Activated CD4-positive, alpha-beta memory T cell treated with anti-CD3 and anti-CD28 coated beads, Interleukin-2, amount 10 ng/mL, durations not matched to agents 7 days and 5 days (primary cell): ENCODE measurements at places on chromosomes 4 and X.

DNA sequence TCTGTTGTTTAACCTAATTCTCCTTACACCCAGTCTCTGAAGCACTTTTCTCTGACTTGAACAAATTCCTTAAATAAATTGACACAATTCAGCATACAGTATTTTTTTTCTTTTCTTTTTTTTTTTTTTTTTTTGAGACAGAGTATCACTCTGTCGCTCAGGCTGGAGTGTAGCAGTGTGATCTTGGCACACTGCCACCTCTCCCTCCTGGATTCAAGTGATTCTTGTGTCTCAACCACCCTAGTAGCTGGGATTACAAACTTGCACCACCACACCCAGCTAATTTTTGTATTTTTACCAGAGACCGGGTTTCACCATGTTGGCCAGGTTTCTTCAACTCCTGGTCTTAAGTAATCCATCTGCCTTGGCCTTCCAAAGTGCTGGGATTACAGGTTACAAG is 1498.1 kb upstream of the PCDH10 start:
- no peak for DNase-seq

DNA sequence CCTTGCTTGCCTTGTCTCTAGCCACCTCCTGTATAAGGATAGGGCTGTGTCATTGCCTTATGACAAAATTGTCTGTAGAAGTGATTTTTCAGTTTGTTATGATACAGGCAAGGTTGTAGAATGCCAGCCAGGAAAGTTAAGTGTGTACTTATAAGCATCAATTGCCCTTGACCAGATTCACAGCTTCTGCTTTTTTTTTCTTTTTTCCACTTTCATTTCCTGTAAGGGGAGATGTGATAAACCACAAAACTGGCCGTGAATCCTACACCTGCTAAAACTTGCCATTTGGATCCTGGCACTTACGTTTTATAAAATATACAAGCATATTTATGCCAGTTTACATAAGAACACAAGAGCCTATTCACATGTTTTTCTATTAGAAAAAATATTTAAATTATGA is 35.0 kb upstream of the BMPR1B start:
- no peak for DNase-seq

DNA sequence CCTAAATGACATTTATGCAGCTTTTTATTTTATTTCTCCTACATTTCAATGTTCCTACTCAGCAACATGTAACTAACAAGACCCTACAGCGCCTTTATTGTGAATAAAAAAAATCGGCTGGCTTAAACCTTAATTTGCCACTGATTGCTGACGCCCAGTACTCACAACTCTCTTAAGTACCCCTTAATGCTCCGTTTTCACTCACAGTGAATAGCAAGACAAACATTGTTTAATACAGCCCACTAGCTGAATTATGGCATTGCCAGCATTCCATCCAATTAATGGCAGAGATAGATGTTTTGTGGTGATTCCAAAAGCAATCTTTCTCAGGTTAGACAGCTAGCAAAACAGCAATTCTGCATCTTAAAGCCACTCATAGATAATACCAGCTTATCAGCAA is 61.1 kb downstream of the PPARGC1A start:
- DNase-seq: no peak

DNA sequence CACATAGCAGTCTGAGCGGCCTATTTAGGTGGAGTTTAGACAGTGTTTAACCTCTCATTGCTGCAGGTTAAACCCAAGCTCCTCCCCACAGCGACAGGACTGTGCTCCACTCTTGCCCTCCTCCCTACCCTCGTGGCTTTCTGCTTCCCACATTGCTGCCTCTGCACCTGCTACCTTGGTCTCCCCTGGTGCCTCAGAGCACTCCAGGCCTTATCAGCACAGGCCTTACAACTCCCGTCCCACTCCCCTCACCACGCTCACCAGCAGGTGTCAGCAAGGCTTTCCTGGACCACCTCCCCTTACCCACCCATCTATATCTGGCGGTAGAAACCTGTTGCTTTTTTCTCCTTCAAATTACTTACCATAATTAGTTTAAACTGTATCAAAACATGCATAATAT is 18.6 kb downstream of the HELT start:
- DNase-seq: no peak

- DNase-seq: no peak
These were observed 246.2 kb upstream of the PITX2 start for GRCh38 chr4:110869114-110869513.

DNA sequence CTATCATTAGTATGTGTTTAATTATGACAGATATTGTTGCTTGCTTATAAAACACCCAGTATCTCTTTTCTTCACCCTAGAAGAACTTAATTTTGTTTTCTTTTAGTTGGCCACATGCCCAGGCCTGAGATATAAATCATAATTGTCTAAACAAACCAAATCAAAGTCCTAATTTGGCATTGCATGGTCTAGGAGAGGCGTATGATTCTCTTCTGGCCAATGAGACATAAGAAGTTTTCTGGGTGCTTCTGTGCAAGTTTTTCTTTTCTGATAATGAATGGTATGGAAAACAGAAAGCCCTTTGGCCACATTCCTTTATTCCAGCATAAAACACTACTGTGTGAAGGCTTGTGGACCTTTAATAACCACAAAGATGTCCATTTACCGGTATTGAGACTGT is 192.9 kb upstream of the CTSO start:
- DNase-seq: no peak

- no peak for DNase-seq
These were observed 448.3 kb upstream of the SPANXN1 start for GRCh38 chrX:144798972-144799371.

- DNase-seq: no peak
These were observed 28.2 kb downstream of the FGFBP1 start for GRCh38 chr4:15910155-15910940.

- no peak for DNase-seq
These were observed 284.7 kb downstream of the CAMK2D start for GRCh38 chr4:113476800-113477199.

DNA sequence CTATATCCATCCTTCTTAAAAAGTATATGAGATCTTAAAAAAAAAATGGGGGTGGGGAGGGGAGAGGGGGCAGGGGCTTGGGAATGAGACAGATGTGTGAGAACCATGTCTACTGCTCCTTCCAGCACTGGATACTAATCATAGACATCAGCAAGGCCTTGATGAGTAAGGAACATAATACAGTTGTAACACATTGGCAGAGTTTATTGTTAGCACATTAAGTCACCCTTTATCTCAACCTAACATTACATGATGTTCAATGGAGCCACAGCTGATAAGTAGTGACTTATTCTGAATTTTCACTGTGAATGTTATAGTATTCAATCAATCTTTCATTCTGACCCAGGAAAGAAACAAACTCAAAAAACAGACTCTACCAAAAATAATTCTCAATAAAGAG is 47.3 kb upstream of the KCNE5 start:
- DNase-seq: no peak

DNA sequence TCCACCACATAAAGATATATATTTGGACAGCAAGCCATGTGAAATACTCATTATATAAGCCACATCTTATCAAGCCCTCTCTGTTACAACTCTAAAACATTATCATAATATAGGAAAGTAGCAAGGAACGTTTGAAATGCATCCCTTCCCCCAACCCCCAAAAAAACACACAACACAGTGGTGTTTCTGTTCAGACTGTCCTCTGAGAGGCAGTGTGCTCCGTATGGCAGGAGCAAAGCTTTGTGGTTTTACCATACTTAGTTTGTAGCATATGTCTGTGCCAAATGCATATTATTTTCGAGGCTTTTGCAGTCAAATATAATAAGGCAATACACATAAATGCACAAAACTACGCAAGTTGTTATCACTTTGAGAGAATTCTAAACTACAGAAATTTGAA is 194.2 kb downstream of the RAPGEF2 start:
- DNase-seq: no peak

DNA sequence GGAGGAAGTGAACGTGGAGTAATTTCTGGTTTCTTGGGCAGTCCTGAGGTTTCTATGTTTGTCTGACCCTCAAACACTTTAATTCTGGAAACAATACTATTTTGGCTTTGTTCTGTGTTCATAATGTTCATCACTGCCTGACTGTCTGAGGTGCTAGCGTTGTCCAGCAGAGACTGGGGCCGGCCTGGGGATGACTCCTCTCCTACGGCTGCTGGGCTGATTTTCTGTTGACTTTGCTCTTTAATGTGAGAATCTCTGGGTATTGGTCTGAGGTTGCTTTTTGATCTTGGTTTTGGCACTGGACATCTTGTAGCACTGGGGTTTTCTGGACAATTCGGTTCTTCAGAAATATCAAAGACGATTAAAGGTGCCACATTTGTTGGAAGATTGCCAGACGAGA is 75.8 kb downstream of the RPS3A start:
- DNase-seq: no peak

DNA sequence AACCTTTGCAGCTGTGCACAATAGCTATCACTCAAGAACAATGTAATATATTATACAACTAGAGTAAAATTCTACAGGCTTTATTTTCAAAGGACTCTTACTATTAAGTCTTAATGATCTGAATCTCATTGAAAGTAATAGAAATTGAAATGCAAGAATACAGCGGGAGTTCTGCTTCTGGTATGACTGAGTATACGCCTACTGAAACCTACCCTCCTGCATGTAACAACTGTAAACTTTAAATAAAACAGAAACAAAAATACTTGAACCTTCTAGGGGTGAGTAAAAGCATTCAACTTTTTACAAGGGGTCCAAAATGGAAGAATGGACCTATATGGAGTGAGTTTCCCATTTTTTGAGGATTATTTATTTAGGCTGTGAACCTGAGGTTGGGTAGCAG is 13.5 kb downstream of the DCHS2 start:
- no peak for DNase-seq

DNA sequence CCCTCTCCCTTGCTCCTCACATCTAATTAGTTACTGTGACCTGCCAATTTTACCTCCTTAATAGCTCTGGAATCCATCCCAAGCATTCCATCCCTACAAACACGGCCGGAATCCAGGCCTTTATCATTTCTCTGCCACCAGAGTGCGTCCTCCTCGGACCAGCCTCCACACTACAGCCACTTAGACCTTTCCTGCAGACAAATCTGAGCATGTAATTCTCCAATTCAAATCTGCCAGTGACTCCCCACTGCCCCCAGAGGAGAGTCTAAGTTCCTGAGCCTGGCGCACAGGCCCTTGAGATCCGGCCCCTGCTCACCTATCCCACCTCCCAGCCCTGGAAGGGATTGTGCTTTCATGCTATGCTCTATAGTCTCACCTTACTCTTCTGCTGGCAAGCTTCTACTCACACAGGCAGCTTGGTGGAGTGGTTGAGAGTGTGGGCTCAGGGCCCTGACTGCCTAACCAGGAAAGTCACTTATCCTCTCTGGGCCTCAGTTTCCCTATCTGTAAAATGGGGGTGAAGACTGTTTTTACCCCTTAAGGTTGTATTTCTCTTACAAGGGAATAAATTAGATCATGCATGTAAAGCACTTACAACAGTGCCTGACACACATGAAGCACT is 31.2 kb downstream of the PJA1 start:
- DNase-seq: no peak

DNA sequence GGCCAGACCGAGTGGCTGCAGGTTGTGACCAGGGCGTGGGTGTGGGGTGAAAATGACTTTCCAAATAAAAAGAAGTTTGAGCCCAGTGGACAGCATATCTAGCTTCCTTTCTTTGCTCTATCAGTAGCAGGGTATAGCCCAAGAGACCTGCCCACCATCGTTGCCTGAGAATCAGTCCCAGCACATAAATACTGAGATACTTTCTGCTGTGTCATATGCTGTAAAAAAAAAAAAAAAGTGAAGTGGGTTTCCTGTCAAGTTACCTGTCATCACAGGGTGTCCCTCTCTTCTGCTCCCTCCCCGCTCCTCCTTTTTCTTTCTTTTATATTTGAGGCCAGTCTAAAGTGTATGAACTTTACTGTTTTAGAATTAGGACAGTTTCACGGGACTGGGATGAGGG is 330.3 kb upstream of the BOD1L1 start:
- no peak for DNase-seq

DNA sequence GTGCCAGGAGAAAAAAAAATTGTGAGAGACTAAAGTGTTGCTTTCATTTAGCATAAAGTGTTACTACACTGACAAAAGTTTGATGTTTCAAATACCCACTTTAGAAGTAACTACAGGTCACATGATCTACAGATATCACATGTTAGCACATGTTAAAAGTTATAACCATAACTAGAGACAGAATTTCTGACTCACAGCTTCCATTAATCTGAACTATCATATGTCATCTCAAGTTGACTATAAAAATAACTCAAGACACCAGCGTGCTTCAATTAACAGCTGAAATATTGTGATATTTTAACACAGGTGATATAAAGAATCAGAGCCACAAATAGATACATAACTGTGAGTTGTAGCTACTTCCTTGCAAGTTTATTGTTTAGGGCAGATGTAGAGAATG is 591.5 kb upstream of the PITX2 start:
- no peak for DNase-seq

GRCh38 chr4:139779691-139780090 is 114.1 kb downstream of the MGST2 start:
- no peak for DNase-seq

DNA sequence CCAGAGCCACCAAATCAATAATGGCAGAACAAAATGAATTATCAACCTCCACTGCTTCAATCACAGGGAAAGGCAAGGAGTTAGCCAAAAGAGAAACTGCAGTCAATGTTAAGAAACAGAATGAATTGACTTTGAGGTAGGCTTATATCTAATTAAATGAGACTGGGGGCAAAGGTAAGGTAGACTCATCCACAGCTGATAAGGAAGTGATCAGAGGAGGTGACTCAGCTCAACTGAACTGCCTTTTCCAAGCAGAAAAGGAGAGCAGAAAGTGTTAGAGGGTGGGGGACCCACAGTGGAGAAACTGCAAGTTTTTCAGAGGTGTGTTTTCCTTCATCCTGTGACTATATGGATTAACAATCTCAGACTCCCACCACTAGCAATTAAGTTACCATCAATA is 345.8 kb upstream of the PPARGC1A start:
- DNase-seq: no peak

DNA sequence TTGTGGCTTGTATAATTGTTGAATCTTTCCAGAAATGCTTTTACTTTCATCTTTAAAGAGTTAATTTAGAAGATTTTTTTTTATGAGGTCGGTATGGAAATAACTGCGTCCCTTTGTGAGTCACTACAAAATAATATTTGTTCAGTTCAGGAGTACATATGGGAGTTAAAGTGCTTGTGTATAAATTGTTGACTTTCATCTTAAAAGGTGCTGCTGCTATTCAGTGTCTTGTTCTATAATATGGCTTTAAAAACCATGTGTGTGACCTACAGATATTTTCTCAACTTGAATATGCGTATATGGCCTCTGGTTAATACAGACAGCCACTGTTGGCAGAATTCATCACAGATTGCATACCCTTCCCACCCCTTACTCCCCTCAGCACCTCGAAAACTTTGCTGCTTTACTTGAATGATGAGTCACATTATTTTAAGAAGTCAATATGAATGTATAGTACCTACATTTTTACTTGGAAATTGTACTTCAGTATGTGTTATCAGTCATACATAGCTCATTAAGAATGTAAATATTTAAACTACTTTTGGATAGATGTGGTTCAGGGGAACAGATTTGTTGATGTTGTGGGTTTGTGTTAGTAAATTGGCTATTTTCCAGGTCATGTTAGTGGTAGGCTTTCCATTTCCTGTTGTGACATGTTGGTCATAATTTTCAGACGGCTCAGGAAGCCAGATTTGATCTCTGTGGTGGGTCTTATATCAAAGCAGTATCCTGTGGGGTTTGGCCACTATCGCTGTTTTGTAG is 1.5 kb downstream of the CLCN3 start:
- peak; percentile 29 for DNase-seq

- no peak for DNase-seq
These were observed 180.2 kb downstream of the FRAS1 start for GRCh38 chr4:78237360-78237759.
